ENCODE measurements at places on chromosomes 5 and 9.

- H3K4me1 ChIP-seq: peaks cover 16% of the 10 kb centered on the region
- no peak for DNase-seq
- no peaks in the 10 kb centered on the region for H3K27me3 ChIP-seq
- no peak overlapping the region for H3K4me3 ChIP-seq
- no peaks in the 10 kb centered on the region for H3K36me3 ChIP-seq
Measured at GRCh38 chr5:175471628-175472027, 6.7 kb upstream of the SFXN1 start.

DNA sequence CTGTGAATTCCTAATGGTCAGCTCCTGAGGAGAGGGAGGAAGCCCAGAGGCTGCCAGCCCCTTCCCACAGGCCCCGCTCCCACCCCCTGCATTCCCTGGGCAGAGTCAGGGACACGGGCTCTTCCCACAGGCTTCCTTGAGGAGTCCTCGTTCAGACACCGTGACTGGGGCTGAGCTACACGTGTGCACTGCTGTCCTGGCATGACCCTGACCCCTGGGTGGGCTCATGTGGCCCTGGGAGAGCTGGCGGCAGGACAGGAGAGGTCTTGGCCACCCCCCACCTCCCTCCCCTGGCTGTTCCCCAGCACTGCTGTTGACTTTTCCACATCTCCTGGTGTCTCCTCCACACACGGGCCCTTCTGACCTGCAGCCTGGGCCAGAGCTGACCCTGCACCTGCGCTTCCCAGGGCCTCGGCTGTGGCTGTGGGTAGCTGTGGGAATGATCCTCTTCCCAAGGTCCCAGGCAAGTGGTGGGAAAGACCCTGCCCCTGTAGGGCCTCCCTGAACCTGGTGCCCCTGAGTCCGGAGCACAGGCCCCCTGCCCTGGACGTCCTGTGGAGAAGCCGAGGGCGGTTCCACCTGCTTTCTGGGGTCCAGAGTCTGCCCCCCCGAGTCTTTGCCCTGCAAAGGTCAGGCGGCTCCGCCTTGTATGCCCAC lies 56.5 kb upstream of the NKD2 start:
- H3K4me3 ChIP-seq: no peak overlapping the region
- peaks cover 20% of the 10 kb centered on the region for H3K4me1 ChIP-seq
- H3K27ac ChIP-seq: no peak overlapping the region
- H3K36me3 ChIP-seq: no peaks in the 10 kb centered on the region
- H3K27me3 ChIP-seq: peaks cover 82% of the 10 kb centered on the region

- no peaks in the 10 kb centered on the region for H3K4me1 ChIP-seq
- no peaks in the 10 kb centered on the region for H3K36me3 ChIP-seq
- H3K27me3 ChIP-seq: no peaks in the 10 kb centered on the region
- H3K4me3 ChIP-seq: no peak overlapping the region
- DNase-seq: no peak
- no peak overlapping the region for H3K27ac ChIP-seq
Measured at GRCh38 chr5:89281766-89282553, 399.0 kb upstream of the MEF2C start.

GRCh38 chr9:129909851-129910250 lies 74.6 kb downstream of the USP20 start:
- DNase-seq: no peak
- H3K27me3 ChIP-seq: no peaks in the 10 kb centered on the region
- H3K27ac ChIP-seq: peak overlapping the region; percentile 84
- H3K4me3 ChIP-seq: no peak overlapping the region
- H3K36me3 ChIP-seq: peaks cover 92% of the 10 kb centered on the region

- peaks cover 55% of the 10 kb centered on the region for H3K27me3 ChIP-seq
- H3K4me3 ChIP-seq: no peak overlapping the region
- H3K36me3 ChIP-seq: no peaks in the 10 kb centered on the region
- H3K4me1 ChIP-seq: peaks cover 5% of the 10 kb centered on the region
Measured at GRCh38 chr5:147507480-147508126, 2.3 kb downstream of the DPYSL3 start.

- no peaks in the 10 kb centered on the region for H3K4me1 ChIP-seq
- H3K27ac ChIP-seq: no peak overlapping the region
- H3K4me3 ChIP-seq: no peak overlapping the region
- peaks cover 13% of the 10 kb centered on the region for H3K27me3 ChIP-seq
- DNase-seq: no peak
Measured at GRCh38 chr9:37381094-37381741, 41.3 kb upstream of the GRHPR start.

DNA sequence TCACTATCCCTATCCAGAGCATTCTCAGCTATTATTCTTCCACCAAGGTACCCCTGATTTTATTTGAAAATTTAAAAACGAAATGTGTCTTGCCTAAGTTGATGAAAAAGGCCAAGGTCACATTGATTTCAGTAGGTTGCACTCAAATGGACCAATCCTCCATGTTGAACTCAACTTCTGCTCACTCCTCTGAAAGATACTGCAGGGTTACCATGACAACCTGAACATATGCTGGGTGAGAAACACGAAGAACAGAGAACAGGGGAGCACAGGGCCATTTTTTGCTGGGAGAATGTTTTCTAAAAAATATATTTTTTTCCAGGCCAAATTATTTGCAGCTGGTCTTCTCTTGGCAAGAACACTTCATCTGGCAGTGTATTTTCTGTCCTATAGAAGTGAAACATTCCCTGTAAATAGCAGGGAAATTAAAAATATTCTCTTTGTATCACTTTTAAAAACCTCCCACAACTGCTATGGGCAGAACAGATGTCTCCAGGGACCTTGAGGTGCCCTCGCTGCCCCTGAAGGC lies 215.9 kb downstream of the NXNL2 start:
- no peak overlapping the region for H3K27ac ChIP-seq
- H3K36me3 ChIP-seq: no peaks in the 10 kb centered on the region
- H3K27me3 ChIP-seq: peaks cover 29% of the 10 kb centered on the region
- H3K4me1 ChIP-seq: no peaks in the 10 kb centered on the region
- no peak overlapping the region for H3K4me3 ChIP-seq
- no peak for DNase-seq

DNA sequence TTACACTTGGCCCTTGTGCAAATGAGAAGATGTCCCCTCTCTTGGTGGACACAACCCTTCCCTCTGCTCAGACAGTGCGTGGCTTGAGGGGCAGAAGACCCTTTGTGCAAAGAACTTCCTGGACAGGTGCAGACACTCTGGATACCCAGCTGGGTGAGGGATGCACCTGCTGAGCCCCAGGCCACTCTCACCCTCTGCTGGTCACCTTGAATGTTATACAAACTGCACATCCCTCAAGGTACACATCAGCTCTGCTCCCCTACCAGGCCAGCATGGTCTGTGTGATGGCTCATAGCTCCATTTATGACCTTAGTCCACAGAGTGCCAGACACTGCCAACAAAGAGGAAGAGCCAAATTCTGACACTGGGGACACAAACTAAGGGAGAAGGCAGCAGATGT lies 3.1 kb upstream of the DIRAS2 start:
- H3K4me3 ChIP-seq: no peak overlapping the region
- peaks cover 7% of the 10 kb centered on the region for H3K4me1 ChIP-seq
- H3K27ac ChIP-seq: no peak overlapping the region
- H3K36me3 ChIP-seq: no peaks in the 10 kb centered on the region

Measured in activated T-cell treated with anti-CD3 and anti-CD28 coated beads, Interleukin-2, amount 50 U/mL, for 24 hours (primary cell).